ENCODE measurements at places on chromosomes 7 and 10.

DNA sequence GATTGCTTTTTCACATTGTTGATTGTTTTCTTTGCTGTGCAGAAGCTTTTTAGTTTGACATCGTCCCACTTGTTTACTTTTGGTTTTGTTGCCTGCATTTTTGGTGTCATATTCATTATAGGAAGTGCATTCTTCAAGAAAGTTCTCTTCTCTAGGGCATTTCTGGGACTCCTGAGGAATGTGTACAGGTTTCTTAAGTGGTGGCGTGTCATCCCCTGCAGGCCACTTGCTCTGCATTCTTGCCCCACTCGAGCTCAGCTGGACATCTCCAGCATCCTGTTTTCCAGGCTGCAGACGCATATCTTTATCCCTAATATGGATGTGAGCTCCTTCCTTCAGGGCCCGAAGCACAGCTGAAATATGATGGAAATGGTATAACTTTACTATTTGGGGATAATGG is 255.6 kb upstream of the HABP2 start:
- DNase-seq, result no peak

DNA sequence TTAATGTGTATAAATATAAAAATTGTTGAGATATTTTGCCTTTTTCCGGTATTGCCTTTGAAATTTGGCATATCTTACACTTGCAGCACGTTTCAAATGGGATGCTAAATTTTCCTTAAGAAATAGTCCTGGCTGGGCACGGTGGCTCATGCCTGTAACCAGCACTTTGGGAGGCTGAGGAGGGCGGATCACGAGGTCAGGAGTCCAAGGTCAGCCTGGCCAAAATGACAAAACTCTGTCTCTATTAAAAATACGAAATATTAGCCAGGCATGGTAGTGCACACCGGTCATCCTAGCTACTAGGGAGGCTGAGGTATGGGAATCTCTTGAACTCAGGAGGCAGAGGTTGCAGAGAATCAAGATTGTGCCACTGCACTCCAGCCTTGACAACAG is 220.2 kb downstream of the PTEN start:
- DNase-seq, result no peak

GRCh38 chr10:3135006-3135405 is 37.6 kb downstream of the PITRM1 start:
- no peak for DNase-seq

DNA sequence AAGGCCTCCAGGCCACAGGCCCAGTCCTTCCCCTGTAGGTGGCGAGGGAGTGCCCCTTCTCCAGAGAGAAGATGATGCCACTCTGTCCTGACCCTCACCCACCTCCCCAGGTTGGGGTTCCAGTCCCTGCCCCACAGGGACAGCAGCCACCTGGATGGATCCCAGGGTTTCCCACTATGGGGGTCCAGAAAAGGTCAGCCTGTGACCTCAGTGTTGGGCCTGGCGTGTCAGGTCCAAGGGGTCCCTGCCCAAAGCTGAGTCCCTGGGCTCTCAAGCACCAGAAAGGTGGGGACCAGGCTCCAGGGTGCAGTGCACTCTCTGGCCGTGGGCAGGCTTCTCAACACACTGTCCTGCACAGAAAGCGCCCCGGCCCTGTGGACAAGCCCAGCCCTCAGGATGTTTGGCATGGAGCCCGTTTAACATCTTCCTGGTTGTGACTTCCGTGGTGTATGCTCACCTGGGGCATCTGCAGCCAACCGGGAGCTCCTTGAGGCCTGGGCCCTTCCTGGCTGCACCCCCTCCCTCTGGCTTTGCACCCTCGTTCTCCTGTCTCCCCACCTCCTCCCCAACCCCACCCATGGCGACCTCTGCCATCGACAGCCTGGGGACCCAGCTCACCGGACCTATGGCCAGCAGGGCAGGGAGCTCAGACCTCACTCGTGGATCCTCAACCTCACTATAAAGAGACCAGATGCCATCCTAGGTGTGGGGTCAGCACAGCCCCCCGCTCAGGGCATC is 58.3 kb upstream of the PPP2R2D start:
- DNase-seq, result no peak

GRCh38 chr7:89680161-89680560 is 474.1 kb upstream of the STEAP1 start:
- no peak for DNase-seq

GRCh38 chr10:125096371-125096770 is 64.0 kb downstream of the CTBP2 start:
- DNase-seq, result no peak

DNA sequence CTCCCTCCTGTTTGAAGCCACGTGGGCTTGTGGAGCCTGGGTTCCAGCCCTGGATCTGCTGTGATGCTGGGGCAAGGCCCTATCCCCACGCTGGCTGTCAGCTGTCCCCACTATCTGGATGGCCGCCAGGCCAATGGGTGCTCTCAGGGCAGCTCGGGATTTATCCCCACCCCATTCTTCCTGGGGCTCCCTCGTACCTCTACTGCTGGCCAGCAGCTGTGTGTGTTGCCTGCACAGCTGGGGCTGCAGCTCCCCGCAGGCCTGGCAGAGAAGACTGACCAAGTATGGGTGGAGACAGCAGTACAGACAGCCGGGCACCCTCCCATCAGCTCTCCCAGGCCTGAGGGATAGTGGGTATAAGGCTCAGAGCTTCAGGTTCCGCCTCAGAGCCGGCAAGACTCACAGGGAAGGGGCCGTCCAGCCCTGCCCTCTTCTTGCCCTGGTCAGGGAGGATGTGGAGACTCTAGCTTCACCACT is 13.6 kb downstream of the CLIP2 start:
- DNase-seq, result no peak

GRCh38 chr7:80632139-80632538 is 6.3 kb upstream of the CD36 start:
- no peak for DNase-seq

DNA sequence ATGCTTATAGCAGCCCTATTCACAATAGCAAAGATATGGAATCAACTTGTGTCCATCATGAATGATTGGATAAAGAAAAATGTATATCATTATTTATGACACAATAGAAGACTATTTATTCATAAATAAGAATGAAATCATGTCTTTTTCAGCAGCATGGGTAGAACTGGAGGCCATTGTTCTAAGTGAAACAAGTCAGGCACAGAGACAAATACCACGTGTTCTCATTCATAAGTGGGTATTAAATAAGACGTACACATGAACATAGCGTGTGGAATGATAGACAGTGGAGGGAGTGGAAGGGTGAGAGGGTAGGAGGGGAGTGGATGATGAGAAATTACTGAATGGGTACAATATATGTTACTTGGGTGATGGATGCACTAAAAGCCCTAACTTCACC is 762.4 kb downstream of the REEP3 start:
- no peak for DNase-seq

- no peak for DNase-seq
Observed at GRCh38 chr7:155702616-155703015, 58.2 kb downstream of the RBM33 start.

DNA sequence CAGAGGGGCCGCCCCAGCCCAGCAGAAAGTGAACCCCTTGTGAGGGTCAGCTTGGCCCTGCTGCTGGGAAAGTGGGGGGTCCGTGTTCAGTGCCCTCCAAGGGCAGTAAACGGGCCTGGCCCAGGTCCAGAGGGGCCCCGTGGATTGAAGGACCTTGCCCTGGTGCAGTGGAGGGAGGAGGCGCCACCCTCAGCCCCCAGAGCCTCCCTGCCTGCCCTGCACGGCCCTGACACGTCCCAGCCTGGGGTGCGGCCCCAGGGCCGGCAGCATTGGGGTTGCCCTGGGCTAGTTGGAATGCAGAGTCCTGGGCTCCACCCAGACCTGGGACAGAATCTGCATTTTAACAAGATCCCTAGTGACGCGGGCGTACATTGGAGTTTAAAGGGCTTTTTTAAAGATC is 42.8 kb upstream of the FOXL3 start:
- DNase-seq, result no peak

- DNase-seq, result no peak
Observed at GRCh38 chr7:5854738-5855137, 25.9 kb upstream of the OCM start.

DNA sequence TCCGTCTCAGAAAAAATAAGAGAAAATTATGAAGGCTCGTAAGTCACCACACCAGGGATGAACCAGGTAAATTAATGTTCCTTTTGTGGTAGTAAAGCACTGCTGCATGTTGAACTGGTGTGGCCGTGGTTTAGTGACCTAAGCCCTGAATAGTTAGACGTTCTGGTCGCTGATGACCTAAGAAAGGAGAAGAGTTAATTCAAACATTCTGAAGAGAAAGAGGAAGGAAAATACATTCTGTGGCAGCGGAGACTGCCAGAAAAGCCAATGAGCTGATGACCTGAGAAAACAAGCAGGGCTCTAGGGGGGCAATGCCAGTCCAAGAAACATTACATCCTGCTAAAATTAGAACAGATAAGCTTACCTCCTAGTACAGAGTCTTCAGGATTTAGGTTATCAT is 17.5 kb downstream of the DNAJC9 start:
- no peak for DNase-seq

GRCh38 chr10:67033878-67034277 is 108.0 kb downstream of the LRRTM3 start:
- DNase-seq, result no peak

DNA sequence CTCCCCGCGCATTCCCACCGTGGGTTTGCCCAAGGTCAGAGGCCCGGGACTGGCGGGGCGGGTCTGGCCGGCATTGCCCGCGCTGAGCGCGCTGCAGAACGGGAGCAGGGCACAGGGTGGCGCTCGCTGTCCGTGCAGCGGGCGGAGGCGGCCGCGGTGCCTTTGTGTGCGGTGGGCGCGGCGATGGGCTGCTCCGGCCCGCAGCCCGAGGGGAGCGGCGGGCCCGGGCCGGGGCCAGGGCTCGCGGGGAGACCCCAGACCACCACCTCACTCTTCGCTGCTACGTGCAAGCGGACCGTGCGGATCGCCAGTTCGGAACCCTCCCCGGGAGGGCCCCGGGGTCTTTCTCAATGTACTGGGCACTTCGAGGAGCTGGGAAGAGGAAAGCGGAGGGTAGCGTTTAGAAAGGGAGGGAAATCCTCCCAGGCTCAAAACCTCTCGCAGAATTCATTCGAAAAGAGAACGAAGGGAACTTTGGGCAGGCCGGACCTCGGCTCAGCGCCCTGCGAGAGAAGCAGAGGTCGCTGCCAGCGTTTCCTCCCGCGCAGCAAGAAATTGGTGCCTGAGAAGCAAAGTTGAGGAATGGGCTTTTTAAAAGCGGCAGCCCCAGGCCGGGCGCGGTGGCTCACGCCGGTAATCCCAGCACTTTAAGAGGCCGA is 8.5 kb downstream of the SP8 start:
- DNase-seq, result no peak

DNA sequence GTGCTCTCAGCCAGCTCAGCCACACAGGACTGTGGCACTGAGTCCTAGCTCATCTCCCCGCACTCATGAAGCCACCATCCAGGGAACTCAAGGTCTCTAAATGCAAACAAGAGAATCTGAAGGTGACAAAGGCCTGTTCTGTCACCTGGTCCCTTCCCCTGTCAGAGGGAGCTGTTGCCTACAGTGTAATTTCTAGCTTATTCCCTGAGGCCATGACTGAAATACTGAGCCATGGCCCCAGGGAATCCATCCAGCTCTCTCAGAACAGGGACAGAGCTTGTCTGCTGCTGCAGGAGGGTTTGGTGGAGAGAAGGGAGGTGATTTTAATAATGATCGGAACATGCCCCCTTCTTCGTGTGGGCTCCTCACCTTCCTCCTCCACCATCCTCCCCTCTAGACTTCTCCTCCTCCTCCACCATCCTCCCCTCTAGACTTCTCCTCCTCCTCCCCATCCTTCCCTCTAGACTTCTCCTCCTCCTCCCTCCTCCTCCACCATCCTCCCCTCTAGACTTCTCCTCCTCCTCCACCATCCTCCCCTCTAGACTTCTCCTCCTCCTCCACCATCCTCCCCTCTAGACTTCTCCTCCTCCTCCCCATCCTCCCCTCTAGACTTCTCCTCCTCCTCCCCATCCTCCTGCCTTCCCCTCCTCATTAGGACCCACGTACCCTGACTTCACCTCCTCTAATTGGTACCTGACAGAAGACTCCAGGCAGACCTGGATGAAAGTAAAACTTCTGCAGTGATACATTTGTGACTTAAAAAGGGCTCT is 338.0 kb upstream of the MKI67 start:
- DNase-seq, result no peak

DNA sequence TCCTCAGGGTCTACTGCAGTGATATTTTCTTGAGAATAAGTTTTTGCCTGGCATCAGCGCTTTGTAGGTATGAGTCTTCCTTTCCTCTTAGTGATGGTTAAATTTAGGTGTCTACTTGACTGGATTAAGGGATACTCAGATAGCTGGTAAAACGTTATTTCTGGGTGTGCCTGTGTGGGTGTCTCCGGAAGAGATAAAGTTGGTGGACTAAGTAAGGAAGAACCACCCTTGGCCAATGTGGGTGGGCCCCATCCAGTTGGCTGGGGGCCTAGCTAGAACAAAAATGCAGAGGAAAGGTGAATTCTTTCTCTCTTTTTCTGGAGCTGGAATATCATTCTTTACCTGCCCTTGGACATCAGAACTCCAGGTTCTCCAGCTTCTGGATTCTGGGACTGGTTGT is 138.8 kb downstream of the ADCYAP1R1 start:
- no peak for DNase-seq

- DNase-seq, result no peak
Observed at GRCh38 chr10:26481914-26482550, 43.9 kb downstream of the APBB1IP start.

DNA sequence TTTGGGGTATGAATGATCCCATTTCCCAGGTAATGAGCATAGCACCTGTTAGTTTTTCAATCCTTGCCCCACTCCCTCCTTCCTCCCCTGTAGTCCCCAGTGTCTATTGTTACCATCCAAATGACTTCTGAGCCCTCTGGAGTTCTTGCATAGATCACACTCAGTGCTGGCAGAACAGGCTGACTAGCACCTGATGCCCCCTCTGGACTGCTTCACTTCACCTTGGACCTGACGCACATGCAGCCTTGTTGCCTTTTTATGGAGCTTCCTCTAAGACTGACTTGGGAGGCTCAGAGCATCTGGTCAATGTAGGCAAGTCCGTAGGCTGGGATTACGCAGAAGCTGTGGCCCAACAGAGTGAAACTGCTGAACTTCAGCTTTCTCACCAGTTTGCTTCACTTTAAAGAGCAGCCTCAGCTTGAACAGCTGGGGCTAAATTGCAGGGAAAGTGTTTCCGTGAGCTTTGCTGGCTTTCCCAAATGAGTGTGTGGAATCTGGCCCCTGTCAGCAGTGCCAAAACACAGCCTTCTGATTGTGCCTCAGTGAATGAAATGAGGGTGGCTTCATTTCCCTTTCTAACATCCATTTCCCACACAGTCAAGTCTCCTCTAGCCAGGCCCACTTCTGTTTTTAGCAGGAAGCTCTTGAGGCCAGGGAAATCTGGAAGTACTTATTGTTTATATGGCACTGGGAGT is 48.5 kb downstream of the NXPH1 start:
- DNase-seq, result peak; percentile 67

GRCh38 chr10:119805702-119806230 is 66.9 kb downstream of the MCMBP start:
- no peak for DNase-seq

- DNase-seq, result no peak
Observed at GRCh38 chr10:73456187-73456890, 23.0 kb upstream of the MSS51 start.
